ENCODE measurements at places on chromosomes 5 and 9. TPM values are rescaled to one million over a fixed set of nuclear protein-coding genes. Genes with fewer than 3 reads are reported as not detected.

SREK1IP1 gene
- total RNA-seq, result 21.5 TPM

PCDHA5 gene
- total RNA-seq, result 0.21 TPM

TAF11L10 gene
- total RNA-seq, result not detected

ANKRD18A gene
- 1.9 TPM for total RNA-seq

GAPT gene
- total RNA-seq, result not detected

CCDC183 gene
- under 0.01 TPM for total RNA-seq

SH2D3C gene
- total RNA-seq, result 0.07 TPM

ZNF622 gene
- total RNA-seq, result 49.7 TPM
